ENCODE measurements at places on chromosomes 2 and 18.

DNA sequence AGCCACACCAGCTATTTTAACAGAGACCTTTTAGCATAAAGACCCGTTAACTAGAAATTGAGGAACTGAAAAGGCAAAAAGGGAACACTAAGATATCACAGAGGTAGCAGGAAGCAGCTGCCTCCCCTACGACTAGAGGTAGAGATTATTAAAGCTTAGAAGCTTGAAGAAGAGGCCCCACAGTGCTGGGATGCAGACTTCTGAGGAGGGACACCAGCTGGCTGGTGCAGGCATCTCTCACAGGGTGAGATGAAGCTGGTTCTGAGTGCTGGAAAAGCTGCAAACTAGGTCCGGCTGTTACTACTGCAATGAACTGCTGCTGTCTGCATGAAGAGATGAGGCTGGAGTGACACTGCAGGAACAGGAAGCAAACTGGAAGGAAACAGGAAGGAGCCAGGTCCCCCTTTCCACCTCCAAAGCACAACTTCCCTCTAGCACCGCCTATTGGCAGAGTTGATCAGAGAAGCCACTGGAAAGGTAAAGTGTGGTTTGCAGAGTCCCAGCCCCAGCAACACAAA, 61.2 kb upstream of the MRPS9 start:
- no peak for DNase-seq

DNA sequence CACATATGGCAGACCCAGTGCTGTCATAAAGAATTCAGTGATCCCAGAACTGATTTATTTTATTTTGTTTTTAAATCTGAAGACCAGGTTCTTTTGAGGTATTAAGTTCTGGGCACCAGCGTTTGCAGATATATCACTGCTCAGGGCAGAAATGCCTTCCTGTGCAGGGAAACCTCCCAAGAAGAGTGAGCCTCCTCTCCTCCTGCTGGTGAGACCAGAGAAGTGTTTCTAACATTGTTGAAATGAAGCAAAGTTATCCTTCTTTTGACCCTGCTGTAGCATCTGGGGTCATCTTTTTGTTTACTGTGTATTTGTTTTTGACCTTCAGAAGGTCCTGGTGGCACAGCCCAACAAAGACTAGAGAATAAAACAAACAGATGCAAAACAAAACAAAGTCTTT, 94.0 kb downstream of the AQP4 start:
- DNase-seq, result no peak

DNA sequence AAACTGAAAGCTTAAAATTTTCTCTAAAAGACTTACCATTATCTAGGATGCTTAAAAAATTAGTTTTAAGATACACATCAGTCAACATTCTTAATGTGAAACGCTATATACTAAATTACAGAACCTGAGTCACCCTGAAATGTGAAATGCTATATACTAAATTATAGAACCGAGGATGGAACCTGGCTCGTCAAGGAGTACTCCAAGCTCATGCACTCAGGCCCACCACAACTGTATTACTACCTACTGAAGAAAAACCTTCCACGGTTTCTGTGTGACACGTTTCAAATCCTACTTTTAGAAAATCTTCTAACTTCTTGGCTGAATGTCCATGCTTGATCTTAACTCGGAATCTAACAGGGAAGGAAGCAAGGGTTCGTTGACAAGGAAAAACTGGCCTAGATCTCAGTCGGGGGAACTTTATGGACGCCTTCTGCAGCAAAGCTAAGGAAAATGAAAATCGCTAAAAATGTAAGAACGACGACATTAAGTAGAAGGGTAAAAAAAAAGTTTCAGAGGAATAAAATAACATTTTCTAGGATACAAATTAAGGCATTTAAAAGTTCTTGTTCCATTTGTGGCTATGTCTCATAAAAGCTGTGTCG, 1.4 kb downstream of the PRKD3 start:
- no peak for DNase-seq

DNA sequence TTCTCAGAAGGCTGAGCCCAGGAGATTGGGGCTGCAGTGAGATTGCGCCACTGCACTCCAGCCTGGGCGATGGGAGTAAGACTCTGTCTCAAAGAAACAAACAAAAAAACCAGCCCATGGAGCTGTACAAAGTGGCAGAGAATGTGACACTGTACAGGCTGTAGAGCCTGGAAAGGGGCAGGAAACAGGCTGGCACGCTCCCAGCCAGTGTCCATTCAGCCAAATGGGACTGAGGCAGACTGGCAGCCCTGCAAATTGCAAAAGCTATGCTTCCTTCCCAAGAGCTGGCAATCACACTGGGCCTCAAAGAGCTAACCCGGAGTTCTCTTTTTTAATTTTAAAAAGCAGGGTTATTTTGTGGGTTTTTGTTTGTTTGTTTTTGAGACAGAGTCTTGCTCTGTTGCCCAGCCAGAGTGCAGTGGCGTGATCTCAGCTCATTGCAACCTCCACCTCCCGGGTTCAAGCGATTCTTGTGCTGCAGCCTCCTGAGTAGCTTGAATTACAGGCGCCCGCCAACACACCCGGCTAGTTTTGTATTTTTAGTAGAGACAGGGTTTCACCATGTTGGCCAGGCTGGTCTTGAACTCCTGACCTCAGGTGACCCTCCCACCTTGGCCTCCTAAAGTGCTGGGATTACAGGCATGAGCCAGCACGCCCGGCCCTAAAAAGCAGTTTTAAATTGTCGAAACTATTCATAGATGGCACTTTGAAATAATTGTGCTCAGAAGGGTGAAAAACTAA, 42.8 kb downstream of the SCRN3 start:
- peak; percentile 77 for DNase-seq

- DNase-seq, result no peak
These were observed 617.5 kb upstream of the CHAC2 start for GRCh38 chr2:53150146-53150545.

DNA sequence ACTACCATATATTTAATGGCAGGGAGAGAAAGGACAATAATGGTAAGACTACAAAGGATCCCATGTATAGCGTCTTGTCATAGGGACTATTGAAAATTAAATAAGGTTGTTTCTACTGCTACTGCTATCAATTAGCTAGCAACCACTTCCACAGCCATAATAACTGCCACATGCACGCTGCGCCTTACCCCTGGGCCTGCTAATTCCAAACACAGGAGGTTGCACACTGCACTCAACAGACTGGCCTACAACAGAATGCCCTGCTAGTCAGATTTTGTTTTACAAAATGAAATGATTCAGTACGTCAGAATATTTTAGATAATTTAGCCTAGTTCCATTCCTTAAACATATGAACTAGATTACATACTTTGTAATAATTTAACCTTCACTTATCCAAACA, 121.0 kb upstream of the SMAD7 start:
- no peak for DNase-seq

- DNase-seq, result no peak
These were observed 219.8 kb downstream of the SH3BP4 start for GRCh38 chr2:235171550-235172031.
